Glomerular endothelial cell (primary cell): ENCODE measurements at places on chromosomes 12 and 14. TPM values are rescaled to one million over a fixed set of nuclear protein-coding genes. Genes with fewer than 3 reads are reported as not detected.

The CLMN gene
- 2.6 and 3.0 TPM in 2 replicates for total RNA-seq

The PROX2 gene
- total RNA-seq = not detected in 2 replicates

The TMED8 gene
- total RNA-seq = 8.9 and 10.7 TPM in 2 replicates

The ADSS1 gene
- 0.29 and 4.7 TPM in 2 replicates for total RNA-seq

The NFE2 gene
- total RNA-seq = not detected in 2 replicates

The BHLHE41 gene
- total RNA-seq = 2.7 and 4.4 TPM in 2 replicates

The CLEC6A gene
- not detected in 2 replicates for total RNA-seq

The MYF5 gene
- total RNA-seq = not detected in 2 replicates

The NANOG gene
- 0.82 TPM in 1 of 2 replicates, not detected in the other for total RNA-seq

The GUCY2C gene
- total RNA-seq = not detected in 2 replicates

The CDCA3 gene
- 6.0 and 14.6 TPM in 2 replicates for total RNA-seq

The SVOP gene
- not detected in 2 replicates for total RNA-seq

The DCN gene
- 5.6 and 16.2 TPM in 2 replicates for total RNA-seq

The PAX9 gene
- 0.18 and 0.34 TPM in 2 replicates for total RNA-seq

The ACOT4 gene
- total RNA-seq = 0.29 and 1.4 TPM in 2 replicates

The RBP5 gene
- total RNA-seq = 5.5 TPM in 1 of 2 replicates, not detected in the other

The IAPP gene
- total RNA-seq = not detected in 2 replicates

The MORN3 gene
- 0.73 and 0.88 TPM in 2 replicates for total RNA-seq

The KCNMB4 gene
- 2.2 and 3.0 TPM in 2 replicates for total RNA-seq

The NDRG2 gene
- total RNA-seq = 2.6 and 3.1 TPM in 2 replicates

The SMARCD1 gene
- 101 and 109 TPM in 2 replicates for total RNA-seq

The RAPGEF3 gene
- total RNA-seq = 24.4 and 38.2 TPM in 2 replicates

The SBNO1 gene
- total RNA-seq = 19.4 and 20.2 TPM in 2 replicates

The GTF2A1 gene
- 15.4 and 19.6 TPM in 2 replicates for total RNA-seq

The KRT79 gene
- total RNA-seq = 0.10 and 0.12 TPM in 2 replicates

The P2RX7 gene
- 2.6 and 4.2 TPM in 2 replicates for total RNA-seq

The SAMD4A gene
- 51.2 and 92.2 TPM in 2 replicates for total RNA-seq

The FITM1 gene
- 0.29 TPM in 1 of 2 replicates, not detected in the other for total RNA-seq
